ENCODE measurements at places on chromosomes 1 and 21.

GRCh38 chr1:98498651-98499050 is 162.9 kb upstream of the SNX7 start:
- DNase-seq, result no peak

- peak; percentile 50 for DNase-seq
These were observed 23.1 kb upstream of the TNFRSF1B start for GRCh38 chr1:12143631-12144155.

DNA sequence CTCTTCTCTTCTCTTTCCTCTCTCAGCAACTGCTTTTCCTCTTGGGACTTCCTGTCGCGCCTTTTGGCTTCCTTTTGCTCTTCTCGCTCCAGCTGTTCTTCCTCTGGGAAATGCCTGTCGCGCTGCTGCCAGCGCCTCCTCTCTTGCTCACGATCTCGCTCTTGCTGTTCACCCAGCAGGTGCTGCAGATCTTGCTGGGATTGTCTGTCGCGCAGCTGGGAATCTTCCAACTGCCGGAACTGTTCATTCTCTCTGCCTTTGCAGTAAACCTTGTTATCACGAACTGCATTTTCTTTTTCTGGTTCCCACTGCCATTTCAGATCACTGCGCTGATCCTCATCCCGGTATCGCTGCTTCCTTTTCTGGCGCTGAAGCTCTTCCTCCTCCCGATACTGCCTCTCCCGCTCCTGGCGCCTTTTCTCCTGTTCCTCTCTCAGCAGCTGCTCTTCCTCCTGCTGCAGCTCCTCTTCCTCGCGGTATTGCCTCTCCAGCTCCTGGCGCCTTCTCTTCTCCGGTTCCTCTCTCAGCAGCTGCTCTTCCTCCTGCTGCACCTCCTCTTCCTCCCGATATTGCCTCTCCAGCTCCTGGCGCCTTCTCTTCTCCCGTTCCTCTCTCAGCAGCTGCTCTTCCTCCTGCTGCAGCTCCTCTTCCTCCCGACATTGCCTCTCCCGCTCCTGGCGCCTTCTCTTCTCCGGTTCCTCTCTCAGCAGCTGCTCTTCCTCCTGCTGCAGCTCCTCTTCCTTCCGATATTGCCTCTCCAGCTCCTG is 5.8 kb downstream of the TCHH start:
- no peak for DNase-seq

- DNase-seq, result no peak
These were observed 146.6 kb downstream of the PGBD5 start for GRCh38 chr1:230279583-230279945.

GRCh38 chr1:162168261-162168660 is 98.8 kb downstream of the NOS1AP start:
- DNase-seq, result no peak

DNA sequence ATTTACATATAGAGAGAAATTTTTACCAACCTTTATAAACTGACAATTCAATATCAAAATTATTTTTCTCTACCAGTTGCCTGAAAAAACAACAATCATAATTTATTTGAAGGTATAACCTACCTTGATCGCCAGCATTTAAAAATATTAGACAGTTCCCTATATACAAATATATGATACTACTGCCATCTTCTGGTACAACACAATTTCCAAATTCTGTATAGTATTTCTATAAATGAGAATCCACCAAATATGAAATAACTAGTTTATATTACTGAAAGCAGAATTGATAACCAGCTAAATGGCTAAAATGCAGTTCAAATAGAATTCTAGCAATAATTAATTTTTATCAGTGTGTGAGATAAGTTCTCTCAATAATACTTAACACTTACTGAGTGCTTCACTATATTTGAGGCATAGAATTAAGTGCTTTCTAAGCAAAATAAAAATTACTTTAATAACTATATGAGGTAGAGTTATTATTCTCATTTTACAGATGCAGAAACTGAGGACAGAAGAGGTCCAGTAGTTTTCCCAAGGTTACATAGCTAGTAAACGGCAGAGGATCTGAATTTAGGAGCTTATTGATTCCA is 75.6 kb downstream of the PIGK start:
- DNase-seq, result no peak

GRCh38 chr1:105027838-105028471 is 1278.3 kb downstream of the AMY1C start:
- no peak for DNase-seq

- DNase-seq, result no peak
These were observed 40.6 kb upstream of the PLA2G5 start for GRCh38 chr1:20029178-20029912.

- no peak for DNase-seq
These were observed 95.9 kb upstream of the PPP2R5A start for GRCh38 chr1:212189352-212189738.

GRCh38 chr21:35481005-35481404 is 431.9 kb upstream of the RUNX1 start:
- no peak for DNase-seq

DNA sequence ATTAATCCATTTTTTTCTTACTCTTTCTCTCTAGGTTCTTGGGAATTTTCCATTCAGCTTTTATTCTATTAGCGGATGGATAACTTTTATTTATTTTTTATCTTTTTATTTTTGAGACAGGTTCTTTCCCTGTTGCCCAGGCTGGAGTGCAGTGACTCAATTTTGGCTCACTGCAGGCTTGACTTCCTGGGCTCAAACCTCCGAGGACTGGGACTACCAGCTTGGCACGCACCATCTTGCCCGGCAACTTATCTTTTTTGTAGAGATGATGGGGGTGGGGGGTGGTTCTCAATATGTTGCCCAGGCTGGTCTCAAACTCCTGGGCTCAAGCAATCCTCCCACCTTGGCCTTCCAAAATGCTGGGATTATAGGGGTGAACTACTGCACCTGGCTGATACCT is 36.1 kb upstream of the CHIT1 start:
- DNase-seq, result no peak

- no peak for DNase-seq
These were observed 356.8 kb downstream of the LMO4 start for GRCh38 chr1:87685311-87686135.

DNA sequence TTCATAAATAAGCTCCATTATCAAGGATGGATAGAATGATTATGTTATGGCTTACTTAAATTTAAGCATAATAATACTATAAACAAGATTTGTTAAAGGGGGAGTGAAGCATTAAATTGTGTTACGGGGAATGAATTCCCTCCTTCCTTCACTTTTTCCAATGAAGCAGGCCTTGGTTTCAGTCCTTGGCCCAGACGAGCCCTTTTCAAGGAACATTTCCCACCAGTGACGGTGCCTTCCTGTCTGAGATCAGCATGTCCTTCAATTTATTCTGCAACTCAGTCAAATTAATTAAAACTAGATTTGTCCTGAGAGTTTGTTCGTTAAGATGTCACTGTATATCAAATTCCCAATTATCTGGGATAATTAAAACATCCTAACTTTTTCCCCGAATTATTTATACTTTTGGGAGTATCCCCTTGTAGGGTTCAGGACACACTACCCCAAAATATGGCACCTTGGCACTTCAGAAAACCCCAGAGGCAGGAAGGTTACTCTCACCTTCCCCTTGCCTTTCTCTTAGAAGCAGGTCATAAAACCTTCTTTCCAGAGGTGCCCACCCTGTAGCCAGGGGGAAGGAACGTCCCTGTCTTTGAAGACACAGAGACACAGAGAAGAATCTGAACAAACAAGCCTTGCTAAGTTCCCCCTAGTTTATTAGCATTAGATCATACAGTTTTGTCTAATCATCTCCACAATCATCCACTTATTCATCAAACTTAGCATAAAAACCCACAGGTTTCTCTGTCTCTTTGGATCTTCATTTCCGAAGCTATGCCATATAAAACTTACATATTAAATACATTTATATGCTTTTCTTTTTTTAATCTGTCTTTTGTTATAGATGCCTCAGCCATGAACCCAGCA is 86.2 kb upstream of the ARHGAP29 start:
- no peak for DNase-seq

DNA sequence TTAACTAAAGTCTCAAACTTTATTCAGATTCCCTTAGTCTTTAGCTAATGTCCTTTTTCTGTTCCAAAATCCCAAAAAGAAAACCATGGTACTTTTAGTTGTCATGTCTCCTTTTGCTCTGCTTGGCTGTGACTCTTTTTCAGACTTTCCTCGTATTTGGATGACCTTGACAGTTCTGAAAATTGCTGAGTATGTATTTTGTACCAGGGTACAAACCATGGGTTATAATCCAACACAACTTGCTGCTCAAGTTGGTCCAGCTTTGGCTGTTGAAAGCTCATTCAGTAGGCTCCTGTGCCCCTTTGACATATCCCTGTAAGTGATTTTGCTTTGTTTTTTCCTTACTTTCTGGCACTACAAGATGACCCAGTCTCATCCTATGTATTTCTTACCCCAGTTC is 51.7 kb downstream of the PALMD start:
- DNase-seq, result no peak

GRCh38 chr1:226061841-226062557 is 517 bp upstream of the H3-3A start:
- DNase-seq, result peak; percentile 51

DNA sequence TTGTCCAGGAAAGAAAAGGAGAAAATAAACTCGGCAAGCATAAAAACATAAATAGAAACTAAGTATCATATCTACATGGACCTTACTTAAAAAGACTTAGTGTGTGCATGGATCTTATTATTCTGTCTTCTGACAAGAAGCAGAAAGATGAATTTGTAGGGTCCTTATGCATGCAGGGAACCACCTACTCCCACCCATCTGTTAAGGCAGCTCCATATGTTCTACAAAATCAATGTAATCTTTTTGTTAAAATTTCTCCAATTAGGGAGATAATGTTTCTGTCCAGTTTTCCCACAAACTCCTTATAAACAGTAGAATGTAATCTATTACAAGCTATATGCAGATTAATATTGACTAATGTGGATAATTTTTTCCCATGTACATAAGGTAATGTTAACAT is 13.9 kb upstream of the PTPN14 start:
- no peak for DNase-seq

DNA sequence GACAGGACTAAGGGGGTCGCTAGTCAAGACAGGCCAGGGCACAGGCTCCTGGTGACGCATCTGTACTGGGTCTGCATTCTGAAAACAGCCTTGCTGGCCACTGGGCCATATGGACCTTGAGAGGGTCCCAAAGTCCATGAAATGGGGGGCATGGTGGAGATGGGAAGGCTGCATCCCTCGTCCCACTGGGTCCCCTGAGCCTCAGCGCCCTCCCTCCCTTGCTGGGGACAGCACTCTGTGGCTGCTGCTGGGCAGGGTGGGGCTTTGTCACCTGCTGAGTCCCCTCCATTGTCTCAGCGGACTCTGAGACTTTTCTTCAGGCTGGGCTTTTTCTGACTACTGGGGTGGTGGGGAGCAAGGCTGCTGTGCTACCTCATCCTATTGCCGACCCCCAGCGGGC is 205.2 kb downstream of the RHOU start:
- DNase-seq, result no peak

- no peak for DNase-seq
These were observed 11.0 kb downstream of the GSTM5 start for GRCh38 chr1:109722908-109723691.

GRCh38 chr1:20551945-20552727 is at the start of gene FAM43B:
Gene FAM43B, plus strand, starts transcription at chr1:20552573. Its CDS starts 401 bp downstream, at chr1:20552974.
- peak; percentile 10 for DNase-seq

- DNase-seq, result no peak
These were observed 10.6 kb upstream of the TRIM33 start for GRCh38 chr1:114521396-114522263.

- peak; percentile 84 for DNase-seq
These were observed 48.8 kb downstream of the LAMC2 start for GRCh38 chr1:183234660-183235476.

GRCh38 chr1:165884690-165885304 is 57.4 kb downstream of the UCK2 start:
- no peak for DNase-seq

- no peak for DNase-seq
These were observed 105.9 kb upstream of the POU3F1 start for GRCh38 chr1:38152351-38153065.

- DNase-seq, result no peak
These were observed 277.5 kb upstream of the C1orf174 start for GRCh38 chr1:4177425-4178150.

GRCh38 chr1:203907901-203908300 is 46.5 kb downstream of the SNRPE start:
- DNase-seq, result no peak

- DNase-seq, result no peak
These were observed 2.8 kb upstream of the NGF start for GRCh38 chr1:115340879-115341278.

DNA sequence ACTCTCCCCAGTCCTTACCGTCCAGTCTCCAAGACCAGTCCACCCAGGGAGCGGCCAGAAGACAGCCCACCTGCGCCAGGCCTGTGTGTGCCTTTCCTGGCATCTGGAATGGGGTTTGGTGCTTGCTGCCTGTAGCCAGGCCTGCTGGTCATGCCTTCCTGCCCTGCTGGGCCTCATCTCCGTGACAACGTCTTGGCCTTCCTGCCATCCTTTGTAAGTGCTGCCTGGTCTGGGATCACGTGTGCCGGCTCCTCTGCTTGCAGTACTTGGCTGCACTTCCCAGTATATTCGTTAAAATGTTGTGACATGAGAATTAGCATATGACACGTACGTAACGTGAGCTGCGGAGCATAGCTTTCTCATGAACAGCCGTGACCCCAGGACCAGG is 145.3 kb upstream of the COL6A1 start:
- DNase-seq, result no peak

GRCh38 chr1:208581209-208581608 is 337.0 kb upstream of the PLXNA2 start:
- no peak for DNase-seq

GRCh38 chr21:16419188-16419921 is 689.6 kb downstream of the USP25 start:
- peak; percentile 41 for DNase-seq

GRCh38 chr1:29311352-29312030 is 75.2 kb downstream of the PTPRU start:
- DNase-seq, result no peak

DNA sequence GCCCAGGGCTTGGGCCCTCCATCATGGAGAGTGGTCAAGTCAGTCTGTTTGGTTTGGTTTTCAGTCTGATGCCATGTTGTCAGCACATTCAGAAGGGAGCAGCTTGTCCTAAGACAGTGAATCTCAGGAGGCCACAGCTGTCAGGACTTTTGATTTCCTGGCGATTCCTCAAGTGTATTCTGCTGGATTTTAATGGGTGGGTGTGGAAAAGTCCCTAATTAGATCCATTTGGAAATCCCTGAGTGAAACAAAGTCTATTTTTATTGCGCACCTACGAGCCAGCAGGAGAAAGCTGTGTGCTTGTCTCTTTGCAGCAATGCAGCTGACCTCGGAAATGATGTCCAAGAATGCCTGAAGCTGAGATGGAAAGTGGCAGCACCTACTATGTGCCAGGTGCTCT is 21.6 kb upstream of the FHAD1 start:
- DNase-seq, result no peak

DNA sequence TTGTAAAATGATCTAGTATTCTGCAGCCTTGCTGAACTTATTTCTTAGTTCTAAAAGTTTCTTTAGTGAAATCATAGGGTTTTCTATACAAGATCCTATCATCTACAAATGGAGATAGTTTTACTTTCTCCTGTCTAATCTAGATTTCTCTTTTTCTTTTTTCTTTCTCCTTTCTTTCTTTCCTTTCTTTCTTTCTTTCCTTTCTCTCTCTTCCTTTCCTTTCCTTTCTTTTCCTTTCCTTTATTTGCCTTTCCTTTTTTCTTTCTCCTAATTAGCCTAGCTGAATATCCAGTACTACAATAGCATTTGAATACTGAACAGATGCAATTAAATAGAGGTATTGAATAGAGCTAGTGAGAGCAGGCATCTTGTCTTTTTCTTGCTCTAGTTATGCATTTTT is 186.6 kb upstream of the SPAG17 start:
- DNase-seq, result no peak

- DNase-seq, result no peak
These were observed 25.8 kb upstream of the LAPTM5 start for GRCh38 chr1:30783256-30783915.

GRCh38 chr1:32647308-32648134 is 2.8 kb downstream of the ZBTB8OS start:
- DNase-seq, result no peak

Data from fibroblast of skin of left quadriceps (primary cell).